Left colon (tissue), 2 donors: ENCODE measurements at places on chromosomes 2 and 18.

DNA sequence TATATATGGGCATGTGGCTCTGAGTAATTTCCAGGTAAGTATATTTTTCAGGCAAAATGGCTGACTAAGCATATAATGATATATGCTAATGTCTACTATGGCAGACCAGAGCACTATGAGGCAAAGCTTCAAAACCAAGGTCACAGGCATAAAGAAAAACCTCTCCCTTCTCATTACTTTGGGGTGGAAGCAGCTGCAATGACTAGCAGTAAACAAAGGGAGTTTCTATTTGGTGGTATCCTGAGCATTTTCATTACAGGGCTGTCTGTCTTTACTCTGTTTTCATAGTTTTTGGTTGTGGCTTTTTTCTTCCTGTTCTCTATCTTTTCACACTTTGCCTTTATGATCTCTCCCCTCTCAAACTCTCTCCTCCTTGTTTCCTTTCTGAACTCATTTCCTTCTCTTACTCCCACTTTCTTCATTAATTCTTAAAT lies 15.6 kb downstream of the PDE6D start:
- no peak for DNase-seq

DNA sequence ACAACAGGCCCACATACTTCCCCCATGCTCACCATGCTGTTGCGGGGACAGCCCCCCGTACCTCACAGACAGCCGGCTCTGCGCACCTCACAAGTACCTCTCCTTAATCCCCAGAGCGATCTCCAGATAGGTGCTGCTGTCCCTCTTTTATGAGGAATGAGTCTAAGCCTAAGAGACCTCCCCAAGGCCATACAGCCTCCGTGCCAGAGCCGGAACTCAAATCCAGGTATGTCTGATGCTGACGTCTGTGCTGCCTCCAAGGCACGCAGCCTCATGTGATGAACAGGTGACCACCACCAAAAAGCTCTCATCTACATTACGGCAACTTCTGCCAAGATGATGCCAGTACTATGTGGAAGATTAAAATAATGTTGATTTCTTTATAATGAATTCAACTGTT lies 85.2 kb downstream of the EIPR1 start:
- DNase-seq: no peak

DNA sequence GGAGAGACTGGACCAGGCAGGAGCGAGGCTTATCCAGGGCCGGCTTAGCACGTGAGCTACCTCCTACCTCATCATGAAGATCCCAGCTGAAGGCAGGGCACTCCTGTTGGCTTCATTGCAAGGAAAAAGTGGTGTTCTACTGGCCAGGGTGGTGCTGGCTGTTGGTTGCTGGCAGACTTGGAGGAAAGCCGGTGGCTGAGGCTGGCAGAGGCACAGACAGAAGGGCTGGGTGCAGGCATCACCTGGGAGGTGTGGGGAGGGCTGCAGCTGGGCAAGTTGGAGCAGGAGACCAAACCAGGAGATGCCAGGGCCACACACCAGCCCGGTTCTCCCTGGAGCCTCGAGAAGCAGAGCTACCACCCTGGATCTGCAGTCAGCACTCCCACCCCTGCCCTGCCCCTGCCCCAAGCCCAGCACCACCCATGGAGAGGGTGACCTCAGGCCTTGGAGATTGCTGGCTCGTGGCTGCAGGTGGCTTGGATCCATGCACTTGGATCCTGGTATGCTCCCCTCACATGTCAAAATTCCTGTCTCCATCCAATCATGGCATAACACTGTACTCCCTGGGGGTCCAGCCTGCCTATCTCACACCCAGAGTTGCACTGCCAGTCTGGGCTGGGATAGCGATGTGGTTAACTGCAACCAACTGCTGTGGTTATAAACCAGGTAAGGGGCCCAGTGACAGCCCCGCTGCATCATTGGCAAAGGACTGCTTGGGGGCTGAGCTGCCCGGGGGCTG lies 49.7 kb downstream of the GLI2 start:
- DNase-seq: no peak

GRCh38 chr2:86015006-86015405 lies 90.7 kb downstream of the POLR1A start:
- DNase-seq: no peak

- no peak for DNase-seq
Observed at GRCh38 chr2:47737191-47737975, 45.6 kb upstream of the MSH6 start.

GRCh38 chr2:3311601-3312000 lies 66.0 kb downstream of the EIPR1 start:
- DNase-seq: no peak

GRCh38 chr2:25218100-25218499 lies 49.7 kb upstream of the POMC start:
- DNase-seq: no peak

GRCh38 chr2:219362524-219363164 lies 25.1 kb downstream of the DNPEP start:
- DNase-seq: peak; percentile 38

GRCh38 chr2:199973703-199974102 lies 18.3 kb downstream of the MAIP1 start:
- no peak for DNase-seq
